ENCODE measurements at places on chromosomes 7 and 10.

DNA sequence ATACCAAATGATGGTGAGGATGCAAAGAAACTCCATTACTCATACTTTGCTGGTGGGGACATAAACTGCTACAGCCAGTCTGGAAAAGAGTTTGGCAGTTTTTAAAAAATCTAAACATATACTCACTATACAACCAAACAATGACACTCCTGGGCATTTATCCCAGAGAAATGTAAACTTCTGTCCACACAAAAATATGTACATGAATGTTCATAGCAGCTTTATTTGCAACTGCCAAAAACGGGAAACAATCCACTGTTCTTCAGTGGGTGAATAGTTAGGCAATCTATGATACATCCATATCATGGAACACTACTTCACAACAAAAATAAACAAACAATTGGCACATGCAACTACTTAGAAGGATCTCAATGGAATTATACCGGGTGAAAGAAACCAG, 276.4 kb upstream of the SP8 start:
- DNase-seq: no peak

GRCh38 chr7:23287612-23288011, 11.5 kb upstream of the MALSU1 start:
- DNase-seq: peak; percentile 9

DNA sequence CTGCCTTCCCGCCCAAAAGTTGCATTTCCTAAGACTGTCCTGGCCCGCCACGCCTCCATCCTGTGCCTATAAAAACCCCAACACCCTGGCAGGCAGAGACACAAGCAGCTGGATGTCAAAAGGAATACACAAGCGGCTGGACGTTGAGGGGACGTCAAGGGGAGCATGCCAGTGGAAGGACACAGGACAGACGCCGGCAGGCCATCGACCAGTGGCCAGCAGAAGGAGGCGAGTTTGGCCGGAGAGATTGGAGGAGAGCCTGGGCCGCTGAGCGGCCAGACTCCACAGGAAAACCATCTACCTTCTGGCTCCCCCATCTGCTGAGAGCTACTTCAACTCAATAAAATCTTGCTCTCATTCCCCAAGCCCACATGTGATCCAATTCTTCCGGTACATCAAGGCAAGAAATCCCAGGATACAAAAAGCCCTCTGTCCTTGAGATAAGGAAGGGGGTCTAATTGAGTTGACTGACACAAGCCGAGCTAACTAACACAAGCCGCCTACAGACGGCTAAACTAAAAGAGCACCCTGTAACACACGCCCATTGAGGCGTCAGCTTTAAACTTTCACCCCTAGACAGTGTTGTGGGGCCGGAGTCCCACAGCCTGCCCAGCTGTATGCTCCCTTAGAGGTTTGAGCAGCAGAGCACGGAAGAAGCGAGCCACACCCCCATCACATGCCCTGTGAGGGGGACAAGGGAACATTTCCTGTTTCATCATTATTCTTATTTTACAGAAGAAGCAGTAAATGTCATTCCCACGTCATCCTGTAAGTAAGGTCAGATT, 150.3 kb upstream of the PHYHIPL start:
- no peak for DNase-seq

DNA sequence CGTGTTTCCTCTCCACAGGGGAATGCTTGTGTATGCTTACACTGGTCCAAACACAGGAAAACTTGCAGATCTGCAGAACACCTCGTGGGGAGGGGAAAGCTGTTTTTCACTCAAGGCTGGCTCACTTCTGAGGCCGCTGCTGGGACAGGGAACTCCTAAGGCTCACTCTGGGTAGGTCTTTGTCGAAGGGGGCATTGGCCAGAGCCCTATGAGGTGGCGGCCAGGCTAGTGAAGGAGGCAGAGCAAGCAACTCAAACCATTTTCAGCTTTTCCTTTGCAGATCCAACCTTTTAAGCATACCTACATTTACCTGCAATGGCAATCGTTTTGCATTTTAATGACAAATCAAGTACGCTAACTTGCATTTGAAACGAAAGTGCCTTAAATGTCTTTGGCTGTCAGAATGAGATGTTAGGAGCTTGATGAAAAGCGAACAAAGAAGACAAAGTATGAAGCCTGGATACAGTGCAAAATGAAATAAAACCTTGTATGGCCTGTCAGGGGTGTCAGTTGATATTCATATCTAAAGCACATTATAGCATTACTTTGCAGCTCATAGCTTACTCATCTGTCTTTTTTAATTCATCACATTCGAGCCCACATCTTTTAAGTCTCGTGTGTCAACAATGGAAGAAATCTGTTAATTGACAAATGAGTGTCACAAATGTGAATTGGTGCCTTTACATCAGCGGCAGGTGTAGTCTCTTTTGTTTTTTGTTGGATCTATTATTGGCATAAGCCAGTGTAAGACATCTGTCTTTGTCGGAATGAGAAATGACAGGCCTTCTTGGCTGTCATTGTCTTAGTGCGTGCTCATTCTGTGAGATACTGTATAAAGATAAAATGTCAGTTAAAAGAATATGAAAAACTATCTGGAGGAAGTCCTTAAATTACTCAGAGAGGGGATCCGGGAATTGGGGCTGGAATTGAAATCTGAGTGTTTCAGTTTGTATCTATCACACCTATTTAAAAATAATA, 30.5 kb downstream of the LRMDA start:
- DNase-seq: no peak

DNA sequence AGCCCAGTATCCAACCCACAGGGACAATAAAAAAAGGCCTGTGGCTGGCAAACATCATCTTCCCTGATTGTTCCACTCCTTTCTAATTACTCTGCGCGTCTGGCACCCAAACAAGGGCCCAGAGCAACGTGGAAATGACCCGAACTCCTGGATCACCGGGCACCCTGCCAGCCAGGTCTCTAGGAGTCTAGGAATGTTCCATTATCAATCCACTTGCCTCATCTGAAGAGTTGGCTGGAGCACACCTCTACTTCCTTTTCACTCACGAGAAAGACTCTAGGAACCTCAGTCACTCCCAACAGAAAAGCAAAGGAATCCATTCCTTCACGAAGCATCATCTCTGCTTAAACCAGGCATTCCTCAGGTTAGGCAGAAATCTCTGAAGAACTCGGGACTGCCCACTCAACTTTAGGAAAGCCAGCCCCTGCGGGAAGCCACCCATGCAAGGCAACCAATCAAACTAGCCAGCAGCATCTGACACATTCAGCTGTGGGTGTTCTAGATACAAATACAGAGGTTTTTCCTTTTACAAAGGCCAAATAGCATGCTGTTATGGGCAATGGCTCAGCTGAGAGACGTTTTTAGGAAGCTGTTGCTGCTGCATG, 37.7 kb downstream of the ATXN7L1 start:
- DNase-seq: peak; percentile 51

GRCh38 chr10:48502791-48503190, 102.1 kb downstream of the ARHGAP22 start:
- no peak for DNase-seq

DNA sequence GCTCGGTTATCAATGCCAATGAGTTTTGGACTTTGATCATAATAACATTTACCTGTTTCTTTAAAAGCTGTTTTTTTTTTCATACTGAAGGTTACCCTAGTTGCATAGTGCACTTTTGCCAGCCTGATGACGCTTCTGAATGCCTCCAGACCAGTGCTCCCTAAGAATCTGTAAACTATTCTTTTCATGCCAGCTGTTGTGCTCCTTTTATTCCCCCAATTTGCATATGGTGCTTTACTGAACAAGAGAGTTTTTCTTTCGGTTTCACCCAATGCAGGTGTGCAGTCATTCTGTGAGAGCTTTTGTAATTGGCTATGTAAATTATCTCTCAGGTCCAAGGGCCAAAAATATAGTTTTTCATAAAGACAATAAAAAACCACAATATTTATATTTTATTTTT, 48.1 kb upstream of the GLCCI1 start:
- no peak for DNase-seq

GRCh38 chr7:85457911-85458310, 271.1 kb upstream of the SEMA3D start:
- DNase-seq: no peak

- no peak for DNase-seq
Observed at GRCh38 chr7:16095171-16095950, 326.0 kb downstream of the CRPPA start.

DNA sequence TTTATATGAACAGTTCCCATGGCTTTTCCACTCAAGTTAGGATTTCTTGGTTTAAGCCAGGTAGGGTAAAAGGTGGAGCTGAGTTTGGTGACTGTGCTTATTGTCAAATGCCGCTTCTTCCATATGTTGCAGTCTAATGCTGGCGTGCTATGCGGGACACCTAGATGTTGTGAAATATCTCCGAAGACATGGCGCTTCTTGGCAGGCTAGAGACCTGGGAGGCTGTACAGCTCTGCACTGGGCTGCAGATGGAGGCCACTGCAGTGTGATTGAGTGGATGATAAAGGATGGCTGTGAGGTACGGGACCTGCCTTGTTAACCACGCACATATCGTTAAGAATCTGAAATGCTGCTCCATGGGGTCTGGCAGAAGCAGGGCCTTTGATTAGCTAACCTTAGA, 108.4 kb downstream of the FANK1 start:
- DNase-seq: no peak

GRCh38 chr10:13890233-13891127, 303.7 kb downstream of the PRPF18 start:
- DNase-seq: peak; percentile 80

- no peak for DNase-seq
Observed at GRCh38 chr10:131862548-131862947, 38.3 kb upstream of the PPP2R2D start.

- peak; percentile 43 for DNase-seq
Observed at GRCh38 chr7:26500749-26501352, 209.2 kb downstream of the SNX10 start.

DNA sequence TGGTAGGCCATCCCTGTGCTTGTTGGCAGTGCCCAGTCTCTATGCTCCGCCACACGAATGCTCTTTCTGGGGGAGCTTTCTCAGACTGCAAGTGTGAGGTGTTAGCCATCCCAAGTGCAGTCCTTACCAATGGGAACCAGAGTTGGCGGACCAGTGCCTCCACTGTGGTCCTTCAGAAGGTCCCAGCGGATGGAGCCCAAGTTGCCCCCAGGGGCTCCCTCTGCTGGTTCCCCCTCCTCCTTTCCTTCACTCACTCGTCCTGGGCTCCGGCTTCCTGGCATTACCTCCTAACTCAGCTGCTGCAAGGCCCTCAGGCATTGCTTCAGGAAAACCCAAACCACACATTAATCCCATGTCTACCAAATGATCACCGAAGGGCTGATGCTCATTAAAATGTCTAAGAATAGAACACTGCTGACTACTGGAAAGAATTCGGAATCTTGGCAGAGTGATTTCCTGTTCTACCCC, 139.8 kb downstream of the CUBN start:
- peak; percentile 91 for DNase-seq

- no peak for DNase-seq
Observed at GRCh38 chr7:6482743-6483119, 35.0 kb upstream of the DAGLB start.

GRCh38 chr7:29900745-29901144, 88.9 kb downstream of the SCRN1 start:
- no peak for DNase-seq

GRCh38 chr7:100434297-100435144, 1.8 kb downstream of the PPP1R35 start:
- DNase-seq: no peak

DNA sequence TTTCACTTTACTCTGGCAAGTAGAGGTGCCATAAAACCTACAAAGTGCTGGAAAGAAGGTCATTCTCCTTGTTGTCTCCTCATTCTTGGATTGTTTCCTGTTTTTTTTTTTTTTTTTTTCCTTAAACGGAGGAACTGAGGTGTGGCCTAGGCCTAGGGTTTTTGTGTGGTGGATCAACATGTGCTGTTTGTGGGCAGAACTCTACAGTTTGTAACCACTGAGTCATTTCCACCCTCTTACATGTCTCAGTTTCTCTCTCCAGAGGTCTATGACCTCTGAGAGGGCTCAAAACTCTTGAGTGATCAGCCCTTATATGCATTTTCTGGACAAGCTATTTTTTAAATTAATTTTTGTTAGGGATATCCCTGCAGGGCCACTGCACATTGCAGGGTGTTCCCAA, 296.0 kb downstream of the PPP1R3A start:
- DNase-seq: no peak

- DNase-seq: peak; percentile 87
Observed at GRCh38 chr7:45924283-45924682, 3.2 kb upstream of the IGFBP3 start.

DNA sequence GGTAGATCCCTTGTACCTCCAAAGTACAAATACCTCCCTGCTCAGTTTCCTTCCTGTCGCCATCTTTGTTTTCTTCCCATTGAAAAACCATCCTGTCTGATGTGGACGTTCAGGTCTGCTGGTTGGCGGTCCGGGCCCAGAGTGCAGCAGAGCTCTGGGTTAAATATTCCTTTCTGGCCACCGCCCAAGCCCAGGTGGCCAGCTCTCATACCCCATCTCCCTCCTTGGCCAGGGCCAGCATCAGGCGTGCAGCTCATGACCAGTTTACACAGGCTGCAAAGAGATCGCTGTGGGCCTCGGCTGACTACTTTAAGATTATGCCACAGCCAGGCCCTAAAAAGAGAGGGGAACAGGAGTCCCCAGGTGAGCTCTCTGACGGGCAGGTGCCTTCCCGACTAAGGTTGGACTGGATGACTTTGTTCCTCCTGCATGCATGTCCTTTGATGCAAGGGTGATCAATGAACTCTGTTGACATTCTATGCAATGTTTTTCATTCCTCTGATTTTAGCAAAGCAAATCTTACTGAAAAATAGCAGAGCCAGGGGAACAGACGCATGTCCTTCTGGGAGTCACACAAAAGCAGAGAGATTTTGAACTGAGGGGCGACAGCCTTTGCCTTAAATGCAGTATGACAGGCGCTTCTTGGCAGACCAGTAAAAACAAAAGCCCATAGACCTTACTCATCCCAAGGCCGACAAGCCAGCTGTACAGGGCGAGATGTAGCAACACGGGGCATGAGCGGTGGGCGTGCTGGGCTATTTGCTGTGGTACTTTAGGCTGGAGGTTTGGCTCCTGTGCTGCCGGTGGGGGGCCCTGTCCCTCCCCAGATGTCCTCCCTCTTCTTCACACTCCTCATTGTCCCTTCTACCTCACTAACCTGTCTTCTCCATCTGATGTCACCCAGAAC, 33.3 kb upstream of the SH2B2 start:
- no peak for DNase-seq

GRCh38 chr7:5831196-5831595, 49.4 kb upstream of the OCM start:
- no peak for DNase-seq

- no peak for DNase-seq
Observed at GRCh38 chr7:124426621-124427020, 339.0 kb downstream of the GPR37 start.

DNA sequence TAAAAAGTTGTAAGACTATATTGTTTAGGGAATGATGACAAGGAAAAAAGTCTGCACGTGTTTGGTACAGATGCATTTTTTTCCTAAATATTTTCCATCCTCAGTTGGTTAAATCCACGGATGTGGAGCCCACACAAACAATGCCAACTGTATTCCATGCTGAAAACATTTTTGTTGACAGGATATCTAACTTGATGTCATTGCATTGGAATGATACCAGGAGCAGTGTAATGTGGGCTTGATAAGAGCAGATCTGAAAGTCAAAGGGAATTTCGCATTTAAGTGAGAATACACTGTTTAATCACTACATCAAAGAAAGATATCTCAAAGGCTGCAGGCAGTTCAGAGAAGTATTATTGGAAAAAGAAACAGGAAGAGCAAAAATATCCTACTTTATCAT, 49.5 kb upstream of the TMEM140 start:
- no peak for DNase-seq

- no peak for DNase-seq
Observed at GRCh38 chr10:100647928-100648327, 97.5 kb upstream of the PAX2 start.

- peak; percentile 95 for DNase-seq
Observed at GRCh38 chr7:4667776-4668509, 14.2 kb upstream of the FOXK1 start.
